CD14-positive monocyte (primary cell): ENCODE measurements at places on chromosomes 2 and 18.
A peak's percentile ranks its signal among the peaks of the same experiment; 100 is the strongest.

- no peak for DNase-seq
These were observed 1.7 kb upstream of the SERPINE2 start for GRCh38 chr2:224040753-224041152.

GRCh38 chr2:26457695-26458364, 20.1 kb downstream of the OTOF start:
- no peak for DNase-seq

- no peak for DNase-seq
These were observed 167.3 kb downstream of the NYAP2 start for GRCh38 chr2:225566798-225567197.

GRCh38 chr18:53503914-53504441, 720.5 kb downstream of the MBD2 start:
- no peak for DNase-seq

DNA sequence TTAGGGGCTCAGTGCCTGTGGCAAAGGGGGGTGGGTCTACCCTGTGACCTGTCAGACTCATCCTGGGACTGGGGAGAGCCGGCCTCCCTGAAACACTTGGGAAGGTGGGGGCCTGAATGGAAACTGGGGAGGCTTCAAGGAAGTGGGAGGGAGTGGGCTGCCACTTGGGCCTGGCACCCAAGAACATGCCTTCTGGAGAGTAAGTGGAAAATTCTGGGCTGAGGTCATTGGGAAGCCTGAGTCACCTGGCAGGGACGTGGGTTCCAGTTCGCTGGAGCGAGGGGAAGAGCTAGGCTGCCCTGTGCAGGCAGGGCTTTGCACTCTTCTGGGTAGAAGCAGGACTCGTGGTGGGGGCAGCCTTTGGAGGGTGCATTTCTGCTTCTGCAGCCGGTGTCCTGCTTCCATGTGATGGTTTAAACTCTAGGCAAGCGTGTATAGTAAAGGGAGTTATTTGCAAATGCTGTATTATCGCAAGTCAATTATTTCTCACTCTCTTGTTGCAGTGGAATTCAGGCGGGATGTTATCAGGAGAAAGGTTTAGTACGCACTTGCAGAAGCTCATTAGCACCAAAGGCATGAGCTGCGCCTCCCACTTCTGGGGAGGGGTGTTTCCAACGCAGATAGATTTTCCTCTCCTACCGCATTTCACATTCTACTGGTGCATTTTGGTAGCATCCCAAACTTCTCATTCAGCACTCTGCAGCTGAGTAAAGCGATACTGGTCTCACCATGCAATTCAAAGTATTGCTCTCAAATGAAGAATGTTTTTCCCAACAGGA, 3.8 kb downstream of the LRRFIP1 start:
- DNase-seq = no peak

DNA sequence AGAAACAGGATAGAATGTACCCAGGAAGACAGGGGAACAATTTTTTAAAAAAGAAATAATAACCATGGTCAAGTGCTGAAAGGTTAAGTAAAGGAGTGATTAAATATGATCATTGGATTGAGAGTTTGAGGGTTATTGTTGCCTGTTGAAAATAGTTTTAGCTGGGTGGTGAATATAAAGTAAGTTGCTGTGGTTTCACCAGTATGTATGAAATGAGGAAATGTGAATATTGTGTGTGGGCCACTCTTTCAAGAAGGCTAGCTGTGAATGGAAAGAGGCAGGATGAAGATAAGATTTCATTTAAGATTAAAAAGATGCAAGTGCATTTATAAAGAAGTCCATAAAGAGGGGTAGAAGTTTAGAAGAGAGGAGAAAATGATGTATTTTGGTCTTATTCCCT, 53.8 kb downstream of the GULP1 start:
- DNase-seq = no peak

DNA sequence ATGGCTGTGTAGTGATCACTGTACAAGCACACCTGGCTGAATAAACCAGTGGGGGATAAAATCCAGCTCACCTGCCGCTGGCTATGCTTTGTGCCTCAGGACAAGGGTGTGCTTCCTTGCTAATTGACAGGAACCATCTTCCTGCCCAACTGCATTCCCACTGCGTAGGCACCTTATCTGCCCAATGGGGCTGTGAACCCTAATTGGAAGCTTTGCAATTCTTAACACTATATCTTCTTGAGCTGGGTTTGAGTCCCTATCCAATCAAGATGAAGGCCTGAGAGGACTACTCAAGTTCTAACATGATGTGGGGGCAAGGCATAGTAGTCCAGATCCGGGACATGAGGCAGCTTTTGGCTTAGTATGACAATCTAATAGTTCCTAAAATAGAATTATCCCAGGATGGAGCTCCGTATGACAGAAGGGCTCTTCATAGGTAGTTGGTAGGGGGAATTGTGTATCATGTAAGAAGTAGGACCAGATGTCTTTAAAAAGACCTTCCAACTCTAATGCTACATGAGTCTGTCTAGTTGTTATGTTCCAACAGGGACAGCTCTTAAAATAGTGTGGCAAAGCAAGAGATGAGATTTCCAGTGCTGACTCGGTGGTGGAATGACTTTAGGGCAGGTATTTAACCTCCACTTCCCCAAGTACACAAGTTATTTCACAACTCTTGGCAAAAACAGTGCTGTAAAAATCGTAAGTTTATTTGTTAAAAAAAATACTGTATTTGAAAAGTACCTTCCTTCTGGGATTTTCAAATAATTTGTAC, 2.3 kb upstream of the TMEM150A start:
- DNase-seq = no peak

- no peak for DNase-seq
These were observed 120.0 kb upstream of the FHL2 start for GRCh38 chr2:105518897-105519296.

- peak; percentile 63 for DNase-seq
These were observed 123.3 kb downstream of the CTIF start for GRCh38 chr18:48662011-48662661.

DNA sequence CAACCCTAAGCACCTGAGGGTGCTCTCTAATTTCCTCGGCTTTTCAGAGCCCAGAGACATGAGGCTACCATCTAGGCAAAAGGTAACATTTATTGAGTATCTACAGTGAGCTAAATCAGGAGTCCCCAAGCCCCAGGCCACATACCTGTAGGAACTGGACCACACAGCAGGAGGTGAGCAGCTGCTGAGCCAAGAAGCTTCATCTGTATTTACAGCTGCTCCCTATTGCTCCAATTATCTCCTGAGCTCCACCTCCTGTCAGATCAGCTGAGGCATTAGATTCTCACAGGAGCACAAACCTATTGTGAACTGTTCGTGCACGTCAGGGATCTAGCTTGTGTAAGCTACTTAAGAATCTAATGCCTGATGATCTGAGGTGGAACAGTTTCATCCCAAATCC, 70.2 kb downstream of the RND3 start:
- DNase-seq = no peak

DNA sequence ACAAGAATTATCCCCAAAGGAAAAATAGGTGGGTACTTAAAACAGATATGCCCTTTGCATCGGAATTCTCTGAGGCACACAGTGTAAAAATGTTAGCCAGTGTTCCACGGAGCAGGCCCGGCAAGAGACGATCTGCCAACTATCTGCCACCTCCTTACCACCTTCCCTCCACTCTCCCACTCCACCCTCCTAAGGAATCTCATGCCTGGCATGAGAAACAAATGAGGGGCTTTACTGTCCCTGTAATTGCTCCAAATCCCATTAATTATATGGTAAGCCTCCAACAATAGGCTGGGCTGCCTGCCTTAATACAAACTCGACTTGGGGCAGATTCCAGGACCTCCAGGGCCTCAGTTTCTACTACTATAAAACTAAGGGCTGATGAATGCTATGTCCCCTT, 102.3 kb downstream of the ZBTB7C start:
- DNase-seq = no peak

- DNase-seq = no peak
These were observed 521 bp downstream of the MYCN start for GRCh38 chr2:15940661-15941480.

GRCh38 chr2:238159071-238159539, 335 bp downstream of the ERFE start:
- no peak for DNase-seq

DNA sequence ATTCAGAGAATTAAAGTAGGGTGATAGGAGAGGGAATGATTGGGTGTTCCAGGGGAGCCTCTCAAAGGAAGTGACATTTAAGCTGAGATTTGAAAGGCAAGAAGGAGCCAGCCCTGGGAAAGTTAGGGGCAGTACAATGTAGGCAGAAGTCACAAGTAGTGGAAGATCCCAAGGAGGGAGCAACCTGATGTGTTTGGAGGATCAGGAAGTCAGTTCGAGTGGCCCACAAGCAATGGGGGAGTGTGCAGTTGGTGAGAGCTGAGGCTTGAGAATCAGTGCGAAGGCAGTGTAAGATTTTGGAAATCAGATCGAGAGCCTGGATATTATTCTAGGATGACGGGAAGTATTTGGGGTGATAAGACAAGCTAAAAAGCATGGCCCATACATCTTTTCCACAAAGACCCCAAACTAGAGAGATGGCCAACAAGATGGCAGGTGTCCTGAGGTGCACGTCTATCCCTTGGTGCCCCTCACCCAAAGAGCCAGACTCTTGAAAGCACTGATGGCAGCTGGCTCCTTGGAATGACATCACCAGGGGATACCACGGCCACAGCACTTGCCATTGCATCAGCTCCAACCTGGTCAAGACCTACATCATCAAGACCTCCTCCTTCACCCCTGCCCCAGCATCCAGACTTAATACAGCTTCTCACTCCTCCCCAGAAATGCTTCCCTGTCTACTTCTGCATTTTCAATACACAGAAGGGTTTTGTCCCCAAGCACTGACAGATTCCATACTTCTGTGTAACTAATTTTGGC, 127.3 kb downstream of the BCL2 start:
- DNase-seq = peak; percentile 75

- DNase-seq = no peak
These were observed 20.8 kb downstream of the CCL20 start for GRCh38 chr2:227834423-227834822.

DNA sequence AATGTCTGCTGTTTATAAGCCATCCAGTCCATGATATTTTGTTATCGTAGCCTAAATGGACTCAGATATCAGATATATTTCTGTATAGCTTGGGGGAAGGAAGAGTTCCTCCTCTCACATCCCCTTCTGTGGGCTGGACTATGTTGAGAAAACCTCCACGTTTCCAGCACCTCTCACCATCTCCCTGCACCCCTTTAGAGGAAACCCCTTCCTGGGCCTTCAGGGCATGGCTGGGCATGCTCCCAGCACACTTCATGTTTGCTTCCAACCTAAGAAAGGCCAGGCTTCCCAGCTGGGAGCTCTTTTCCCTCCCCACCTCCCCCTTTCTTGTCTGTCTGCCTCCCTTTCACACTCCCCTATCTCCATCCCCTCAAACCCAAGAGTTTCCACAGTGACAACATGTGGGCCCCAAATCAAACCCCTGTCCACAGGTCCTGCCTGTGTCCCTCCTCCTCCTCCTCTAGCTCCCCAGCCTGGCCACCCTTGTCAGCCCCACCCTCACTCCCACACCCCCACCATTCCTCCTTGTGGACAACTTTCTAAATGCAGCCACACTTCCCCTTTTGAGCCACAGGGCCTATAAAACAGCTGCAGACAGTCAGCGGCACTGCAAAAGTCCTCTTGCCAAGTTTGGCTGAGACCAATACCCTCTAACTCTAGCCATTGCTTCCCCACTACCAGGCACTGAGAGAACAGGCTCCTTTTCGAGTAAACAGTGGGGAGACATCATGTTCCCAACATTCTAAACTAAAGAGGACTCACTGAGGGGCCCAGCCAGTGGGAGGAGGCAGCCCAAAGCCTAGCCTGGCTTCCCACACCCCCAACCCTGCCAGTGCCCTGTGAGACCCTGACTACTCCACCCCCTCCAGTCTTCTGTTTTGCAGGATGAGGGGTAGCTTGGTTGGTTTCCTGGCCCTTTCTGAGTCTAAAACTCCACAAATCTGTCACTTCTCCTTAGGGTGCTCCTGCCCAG, 120.5 kb downstream of the ZFP36L2 start:
- peak; percentile 84 for DNase-seq
